ENCODE measurements at places on chromosomes 5 and 9.

- DNase-seq: peak; percentile 93
Measured at GRCh38 chr9:37027582-37028419, 6.3 kb downstream of the PAX5 start.

DNA sequence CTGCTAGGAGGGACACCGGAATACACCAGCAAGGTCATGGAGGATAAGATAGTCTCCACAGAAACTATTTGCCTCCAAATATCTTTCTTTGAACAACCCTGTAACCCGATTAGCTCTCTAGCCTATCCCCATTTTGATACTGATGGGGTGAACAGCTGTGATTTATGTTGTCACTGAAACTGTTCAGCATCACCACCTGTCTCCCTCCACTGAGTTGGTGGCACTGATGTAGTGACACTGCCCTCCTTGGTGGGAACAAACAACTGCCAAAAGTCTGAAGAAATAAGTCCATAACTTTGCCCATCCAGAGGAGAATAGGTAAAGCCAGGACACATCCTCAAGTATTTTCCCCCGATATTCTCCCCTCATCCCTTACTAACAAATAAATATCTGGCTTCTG, 24.3 kb upstream of the KCNV2 start:
- DNase-seq: no peak

DNA sequence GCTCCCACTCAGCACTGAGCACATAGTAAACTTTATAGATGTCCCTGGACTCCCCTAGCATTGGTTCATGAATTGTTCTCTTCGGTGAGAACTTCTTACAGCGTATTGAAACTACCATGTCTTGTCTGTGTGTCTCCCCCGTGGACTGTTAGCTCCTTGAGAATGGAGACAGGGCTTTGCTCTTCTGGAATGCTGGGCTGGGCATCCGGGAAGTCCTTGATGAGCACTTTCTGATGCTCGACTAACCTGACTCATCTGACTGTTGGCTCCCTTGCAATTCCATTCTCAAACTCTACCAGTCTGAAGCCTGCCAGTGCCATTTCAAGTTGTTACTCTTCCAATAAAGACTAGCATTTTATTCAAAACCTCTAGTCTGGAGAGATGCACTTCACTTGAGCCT, 15.0 kb upstream of the PFDN1 start:
- DNase-seq: no peak

DNA sequence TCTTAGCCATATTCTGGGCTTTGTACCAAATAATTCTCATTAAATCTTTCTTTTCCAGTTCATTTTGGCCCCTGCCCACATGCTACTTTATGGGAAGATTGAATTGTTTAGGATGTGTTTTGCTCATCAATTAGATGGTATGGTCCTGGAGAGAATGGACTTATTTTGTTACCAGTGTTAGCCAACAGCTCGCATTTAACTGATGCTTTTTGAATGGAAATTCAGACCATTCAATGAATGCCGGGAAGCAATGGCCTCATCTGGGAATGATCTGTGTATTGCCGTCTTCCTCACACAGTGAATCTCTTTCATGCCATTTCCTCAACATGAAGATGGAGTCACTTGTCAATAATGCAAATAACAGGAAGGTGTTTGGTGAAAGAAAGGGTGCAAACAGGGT, 370.6 kb upstream of the PIK3R1 start:
- no peak for DNase-seq

DNA sequence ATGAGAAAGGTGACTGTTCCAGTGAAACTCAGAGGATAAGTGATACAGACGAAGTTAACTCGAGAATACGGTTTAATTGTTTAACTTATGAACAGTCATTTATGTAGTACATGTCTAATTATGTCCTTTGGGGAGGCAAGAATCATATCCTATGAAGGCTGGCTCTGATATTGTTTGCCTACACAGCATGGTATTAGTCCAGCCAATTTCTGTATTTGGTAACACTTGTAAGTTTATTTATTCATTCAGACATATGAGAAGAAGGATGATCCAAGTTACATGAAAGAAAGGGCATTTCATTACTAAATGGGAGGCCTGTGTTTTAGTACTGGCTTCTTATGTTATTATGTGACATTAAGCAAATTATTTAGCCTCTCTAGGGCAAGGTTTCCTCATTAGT, 199.7 kb downstream of the NNT start:
- no peak for DNase-seq

DNA sequence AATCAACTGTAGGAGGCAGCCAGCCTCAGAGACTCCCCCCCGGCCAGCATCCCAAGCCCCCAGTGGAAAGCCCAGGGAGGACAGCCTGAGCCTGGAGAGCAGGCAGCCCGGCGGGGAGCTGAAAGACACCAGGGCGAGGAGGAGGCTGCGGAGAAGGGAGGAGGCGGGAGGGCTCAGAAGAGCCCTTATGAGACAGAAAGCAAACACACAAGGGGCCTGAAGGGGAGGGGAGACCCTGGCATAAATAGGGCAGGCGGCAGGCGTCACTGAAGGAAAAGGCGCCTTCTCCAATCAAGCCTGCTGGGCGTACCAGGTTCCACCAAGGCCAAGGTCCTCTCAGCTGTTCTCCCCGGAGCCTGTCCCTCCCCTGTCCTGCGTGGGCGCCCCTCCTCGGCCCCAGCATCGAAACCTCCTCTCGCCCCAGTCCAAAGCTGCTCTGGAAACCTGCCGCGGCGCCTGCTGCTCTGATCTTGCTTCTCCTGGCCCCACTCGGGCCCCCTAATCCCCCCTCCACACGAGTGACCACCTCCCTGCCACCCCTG, 1.3 kb downstream of the SLC9A3 start:
- DNase-seq: no peak

GRCh38 chr5:1180841-1181271, 20.5 kb upstream of the SLC6A19 start:
- DNase-seq: no peak

GRCh38 chr5:74576941-74577456, 63.5 kb downstream of the ENC1 start:
- DNase-seq: no peak

DNA sequence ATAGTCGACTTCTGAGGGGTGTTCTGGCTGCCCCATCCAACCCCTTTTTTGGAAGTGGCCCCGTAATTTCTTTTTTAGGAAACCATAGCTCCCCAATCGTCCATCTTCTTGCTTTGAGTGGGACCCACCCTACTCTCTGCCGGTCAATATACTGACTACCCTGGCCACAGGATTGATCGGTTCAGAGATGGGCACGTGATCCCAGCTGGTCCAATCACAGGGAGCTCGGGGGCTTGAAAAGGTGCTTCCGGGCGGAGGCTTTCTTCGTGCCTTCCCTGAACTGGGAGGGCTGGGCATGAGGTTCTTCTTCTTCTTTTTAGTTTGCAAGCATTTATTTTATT, 78.7 kb upstream of the SH3PXD2B start:
- DNase-seq: no peak

DNA sequence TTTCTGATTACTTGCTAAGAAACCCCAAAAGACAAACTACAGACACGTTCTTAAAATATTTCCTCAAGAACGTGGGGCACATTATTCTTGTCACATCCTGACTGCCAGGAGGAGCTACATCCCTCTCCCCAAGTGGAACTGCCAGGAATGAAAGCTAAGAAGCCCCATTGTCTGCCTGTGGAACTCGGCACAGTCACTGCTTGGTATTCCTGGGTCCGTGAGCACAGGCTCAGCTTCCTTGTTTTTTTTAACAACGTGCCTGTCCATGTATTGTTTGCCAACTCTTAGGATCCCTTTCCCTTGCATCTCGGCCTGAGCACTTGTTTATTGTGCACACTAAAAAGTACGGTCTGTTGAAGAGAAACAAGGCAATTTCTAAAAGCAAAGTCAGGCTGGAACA, 47.0 kb upstream of the SELENOP start:
- no peak for DNase-seq

DNA sequence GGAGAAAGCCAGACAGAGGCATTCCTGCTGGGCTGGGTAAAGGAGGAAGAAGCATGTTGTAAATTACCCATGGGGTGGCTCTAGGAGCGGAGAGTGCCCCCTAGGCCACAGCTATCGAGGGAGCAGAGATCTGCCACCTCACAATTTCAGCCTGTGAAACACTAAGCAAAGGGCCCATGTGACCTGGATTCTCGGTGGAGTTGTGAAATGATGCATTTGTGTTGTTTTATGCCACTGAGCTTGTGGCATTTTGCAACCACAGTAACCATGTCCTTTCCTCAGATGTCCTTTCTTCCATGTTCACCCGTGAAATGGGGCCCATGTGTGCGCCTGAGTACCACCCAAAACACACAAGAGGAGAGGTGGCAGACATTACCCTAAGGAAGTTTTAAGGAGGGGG, 159.3 kb downstream of the SYK start:
- DNase-seq: no peak

DNA sequence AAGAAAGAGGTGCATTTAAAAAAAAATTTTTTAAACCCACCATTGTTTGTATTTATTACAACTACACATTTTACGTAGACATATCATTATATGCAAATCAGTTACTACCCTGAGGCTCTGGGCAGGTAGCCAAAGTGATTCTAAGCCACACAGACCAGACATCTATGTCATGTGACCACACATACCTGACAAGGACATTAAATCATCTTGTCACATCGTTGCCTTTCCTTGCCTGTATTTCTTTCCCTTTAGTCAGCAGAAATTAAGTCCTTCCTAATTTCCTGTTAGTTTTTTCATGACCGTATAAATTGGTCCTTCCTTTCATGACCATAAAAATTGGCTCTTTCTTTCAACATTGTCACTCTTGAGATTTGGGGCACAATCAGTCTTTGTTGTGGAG, 134.2 kb upstream of the MARCHF11 start:
- no peak for DNase-seq

GRCh38 chr5:2921176-2921575, 169.7 kb upstream of the IRX2 start:
- DNase-seq: no peak

DNA sequence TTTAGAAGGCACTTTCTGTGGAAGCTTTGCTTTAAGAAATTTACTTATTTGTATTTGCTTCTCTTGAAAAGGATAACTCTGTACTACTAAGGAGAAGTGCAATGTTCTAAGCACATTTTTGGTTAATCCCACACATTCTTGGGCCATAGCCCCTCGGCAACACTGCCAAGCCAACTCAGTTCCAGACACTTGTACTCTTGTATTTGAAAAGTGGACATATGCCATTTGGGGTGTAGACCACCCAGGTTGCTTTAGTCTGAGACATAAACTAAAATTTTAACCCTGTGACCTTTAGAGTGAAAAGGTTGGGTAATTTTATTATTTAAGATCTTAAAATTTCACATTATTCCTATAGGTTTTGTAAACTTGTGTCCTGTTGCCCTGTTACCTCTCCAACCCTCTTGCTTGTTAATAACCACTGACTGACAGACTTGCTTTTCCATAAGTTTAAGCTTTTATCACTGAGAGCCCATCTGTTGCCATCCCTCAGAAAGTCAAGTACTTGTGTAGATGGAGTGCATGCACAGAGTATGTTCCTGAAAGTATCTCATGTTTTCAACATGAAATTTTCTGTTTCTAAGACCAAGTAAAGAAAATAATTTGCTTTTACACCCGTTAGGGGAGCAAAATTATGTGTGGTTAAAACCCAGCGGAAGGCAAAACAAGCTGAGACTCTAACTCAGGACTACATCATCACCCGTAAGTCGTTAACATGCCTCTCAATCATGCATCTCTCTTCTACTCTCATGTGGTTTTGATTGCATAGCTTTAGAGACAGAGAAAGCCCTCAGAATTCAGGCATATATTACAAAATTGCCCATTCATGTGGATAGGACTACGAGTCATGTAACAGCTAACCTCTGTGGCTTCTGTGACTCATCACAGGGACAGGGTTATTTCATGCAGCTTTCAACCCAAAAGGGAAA, 117.3 kb downstream of the GDNF start:
- no peak for DNase-seq

DNA sequence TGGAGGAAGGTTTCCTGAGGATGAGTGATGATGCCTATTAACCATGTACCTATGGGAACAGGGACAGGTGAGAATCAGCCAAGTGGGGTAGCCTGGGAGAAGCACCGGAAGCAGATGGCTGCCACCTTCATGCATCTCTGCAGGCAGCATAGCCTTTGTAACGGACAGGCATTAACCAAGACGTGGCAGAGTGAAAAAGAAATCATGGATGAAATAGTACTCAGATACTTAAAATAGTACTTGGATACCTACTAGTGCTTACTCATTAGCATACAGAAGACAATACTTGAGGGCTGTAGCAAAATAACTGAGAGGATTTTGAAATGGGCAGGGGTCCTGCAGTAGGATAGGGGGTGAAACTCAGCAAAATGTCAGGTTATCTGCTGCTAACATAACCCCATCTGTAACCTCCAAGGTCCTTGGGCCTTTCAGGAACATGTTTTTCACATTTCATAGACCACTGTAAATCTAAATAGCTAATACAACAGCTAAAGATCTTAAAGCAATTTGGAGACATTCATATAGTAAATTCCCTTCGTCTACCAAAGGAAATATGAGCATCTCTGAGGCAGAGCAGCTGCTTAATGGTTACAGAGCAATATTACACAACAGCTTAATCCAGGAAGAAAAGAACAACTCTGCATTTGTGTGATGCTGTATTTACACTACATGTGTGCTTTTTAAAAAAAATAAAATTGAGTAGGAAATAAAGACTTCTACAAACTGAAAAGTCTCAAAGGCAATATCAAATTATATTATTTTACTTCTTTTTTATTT, 154.3 kb downstream of the NFIB start:
- no peak for DNase-seq

DNA sequence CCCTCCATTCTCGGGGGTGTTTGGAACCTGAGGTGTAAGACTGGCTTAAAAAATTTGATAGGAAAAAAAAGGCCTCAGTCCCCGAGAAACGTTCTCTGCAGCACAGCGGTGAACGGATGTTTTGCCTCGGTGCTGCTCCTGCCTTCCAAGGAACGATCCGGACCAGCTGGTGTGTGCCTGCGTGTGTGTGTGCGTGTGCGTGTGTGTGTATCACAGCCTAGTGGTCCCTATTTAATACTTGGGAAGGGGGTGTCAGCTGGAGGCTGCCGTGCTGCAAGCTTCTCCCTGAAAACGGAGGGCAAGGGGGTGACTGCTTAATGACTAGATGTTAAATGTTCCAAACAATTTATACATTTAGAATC, 76.9 kb downstream of the LHX2 start:
- no peak for DNase-seq

DNA sequence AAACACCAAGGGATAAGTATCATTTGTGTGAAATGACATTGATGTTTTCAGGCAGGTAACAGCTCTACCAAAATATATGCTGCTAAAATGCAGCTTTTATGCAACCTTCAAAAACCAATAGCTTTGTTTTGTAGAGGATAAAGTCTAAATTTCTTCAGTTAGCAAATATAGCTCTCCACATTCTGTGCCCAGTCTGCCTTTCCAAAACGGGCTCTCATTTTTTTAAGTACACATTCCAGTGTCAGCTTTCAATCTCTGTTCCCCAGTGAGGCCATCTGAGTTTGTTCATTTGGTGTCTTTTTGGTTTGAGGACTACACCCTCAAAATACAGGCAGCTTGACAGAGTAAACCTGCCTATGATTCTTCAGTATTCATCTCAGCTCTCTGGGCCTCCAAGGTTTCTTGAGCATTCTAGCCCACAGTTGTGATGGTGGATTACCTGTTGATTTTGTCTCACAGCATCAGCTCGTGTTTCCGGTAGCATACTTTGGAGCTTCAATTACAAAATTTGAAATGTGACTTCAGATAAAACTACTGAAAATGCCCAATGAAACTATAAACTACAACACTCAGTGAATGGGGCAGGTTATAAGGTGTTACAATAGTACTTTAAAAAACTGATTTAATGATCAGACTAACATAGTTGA, 55.7 kb downstream of the NR3C1 start:
- DNase-seq: no peak

- DNase-seq: no peak
Measured at GRCh38 chr9:84271531-84271900, 69.0 kb downstream of the SLC28A3 start.
